ENCODE measurements at places on chromosomes 1 and 21. TPM values are rescaled to one million over a fixed set of nuclear protein-coding genes. Genes with fewer than 3 reads are reported as not detected.

DNA sequence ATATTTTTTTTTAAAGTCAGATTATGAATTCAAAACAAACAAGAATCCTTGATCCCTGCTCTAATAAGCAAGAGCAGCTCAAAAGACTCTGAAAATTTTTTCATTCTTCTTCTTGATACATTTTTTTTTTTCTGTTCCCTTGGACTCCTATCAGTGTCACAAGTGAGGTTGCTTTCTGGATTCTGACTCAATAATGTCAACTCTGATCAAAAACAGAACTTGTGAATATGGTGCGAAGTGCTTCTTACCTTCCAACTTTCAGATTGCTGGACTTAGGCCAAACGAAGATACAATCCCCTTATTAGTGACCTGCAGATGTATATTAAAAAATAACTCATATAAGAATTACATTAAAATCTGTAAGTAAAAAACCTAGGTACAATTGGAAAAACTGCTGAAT, 136.1 kb downstream of the GPATCH2 start:
- DNase-seq: no peak

- DNase-seq: no peak
Observed at GRCh38 chr1:195604287-195604686, 1004.0 kb downstream of the KCNT2 start.

DNA sequence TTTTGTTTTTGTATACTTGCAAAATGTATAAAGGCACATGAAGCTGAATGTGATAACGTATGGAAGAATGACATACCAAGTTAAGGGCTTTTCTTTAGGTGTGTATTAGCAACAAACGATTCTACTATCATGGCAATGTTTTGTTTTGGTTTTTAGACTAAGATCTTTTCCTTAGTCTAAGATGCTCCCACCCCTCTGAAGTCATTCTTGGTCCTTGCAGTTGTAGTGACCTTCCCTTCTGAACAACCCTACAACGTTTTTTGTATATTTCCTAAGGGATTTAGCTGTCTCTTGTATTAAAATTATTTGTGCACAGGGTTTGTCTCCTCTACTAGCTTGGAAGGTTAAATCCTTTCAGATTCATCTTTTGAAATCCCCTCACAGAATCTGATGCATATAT, 61.0 kb downstream of the SPAG17 start:
- no peak for DNase-seq

- no peak for DNase-seq
Observed at GRCh38 chr1:168093616-168094015, 43.1 kb downstream of the GPR161 start.

CHI3L1 gene
- 3.0 TPM for total RNA-seq

Data from left colon (tissue), 2 donors.